ENCODE measurements at places on chromosomes 3 and 15. TPM values are rescaled to one million over a fixed set of nuclear protein-coding genes. Genes with fewer than 3 reads are reported as not detected.

ACVR2B gene
- 4.0 TPM for total RNA-seq

TM4SF18 gene
- total RNA-seq = 43.8 TPM

FETUB gene
- not detected for total RNA-seq

SETD2 gene
- total RNA-seq = 59.8 TPM

THBS1 gene
- total RNA-seq = 386 TPM

BFSP2 gene
- not detected for total RNA-seq

RBSN gene
- total RNA-seq = 29.6 TPM
